H1 (cell line): ENCODE measurements at places on chromosomes 4 and X. TPM values are rescaled to one million over a fixed set of nuclear protein-coding genes. Genes with fewer than 3 reads are reported as not detected.

- no peak overlapping the region for H3K27ac ChIP-seq
- no peaks in the 10 kb centered on the region for H3K36me3 ChIP-seq
- DNase-seq, result no peak
- H3K4me3 ChIP-seq, result no peak overlapping the region
Observed at GRCh38 chr4:136319789-136320464, 1212.4 kb downstream of the PCDH18 start.

GRCh38 chr4:38730830-38731646, 51.8 kb downstream of the TLR10 start:
- H3K4me3 ChIP-seq, result no peak overlapping the region
- no peaks in the 10 kb centered on the region for H3K27me3 ChIP-seq
- DNase-seq, result peak; percentile 62
- no peak overlapping the region for H3K27ac ChIP-seq

DNA sequence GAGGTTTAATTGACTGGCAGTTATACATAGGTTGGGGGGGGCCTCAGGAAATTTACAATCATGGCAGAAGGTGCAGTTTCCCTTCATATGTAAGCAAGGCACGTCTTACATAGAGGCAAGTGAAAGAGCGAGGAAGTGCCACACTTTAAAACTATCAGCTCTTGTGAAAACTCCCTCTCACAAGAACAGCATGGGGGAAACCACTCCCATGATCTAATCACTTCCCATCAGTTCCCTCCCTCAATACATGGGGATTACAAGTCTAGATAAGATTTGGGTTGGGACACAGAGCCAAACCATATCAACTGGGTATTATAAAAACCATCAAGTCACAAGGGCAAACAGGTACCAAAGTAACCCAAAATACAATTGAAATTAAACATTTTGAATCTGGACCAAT, 182.0 kb upstream of the FAT4 start:
- no peak for DNase-seq
- H3K36me3 ChIP-seq, result no peaks in the 10 kb centered on the region
- no peaks in the 10 kb centered on the region for H3K27me3 ChIP-seq
- no peaks in the 10 kb centered on the region for H3K4me1 ChIP-seq
- no peak overlapping the region for H3K4me3 ChIP-seq

- no peaks in the 10 kb centered on the region for H3K36me3 ChIP-seq
- no peaks in the 10 kb centered on the region for H3K4me1 ChIP-seq
- H3K27ac ChIP-seq, result no peak overlapping the region
- no peaks in the 10 kb centered on the region for H3K27me3 ChIP-seq
- H3K4me3 ChIP-seq, result no peak overlapping the region
Observed at GRCh38 chrX:119189595-119189994, 46.5 kb upstream of the PGRMC1 start.

DNA sequence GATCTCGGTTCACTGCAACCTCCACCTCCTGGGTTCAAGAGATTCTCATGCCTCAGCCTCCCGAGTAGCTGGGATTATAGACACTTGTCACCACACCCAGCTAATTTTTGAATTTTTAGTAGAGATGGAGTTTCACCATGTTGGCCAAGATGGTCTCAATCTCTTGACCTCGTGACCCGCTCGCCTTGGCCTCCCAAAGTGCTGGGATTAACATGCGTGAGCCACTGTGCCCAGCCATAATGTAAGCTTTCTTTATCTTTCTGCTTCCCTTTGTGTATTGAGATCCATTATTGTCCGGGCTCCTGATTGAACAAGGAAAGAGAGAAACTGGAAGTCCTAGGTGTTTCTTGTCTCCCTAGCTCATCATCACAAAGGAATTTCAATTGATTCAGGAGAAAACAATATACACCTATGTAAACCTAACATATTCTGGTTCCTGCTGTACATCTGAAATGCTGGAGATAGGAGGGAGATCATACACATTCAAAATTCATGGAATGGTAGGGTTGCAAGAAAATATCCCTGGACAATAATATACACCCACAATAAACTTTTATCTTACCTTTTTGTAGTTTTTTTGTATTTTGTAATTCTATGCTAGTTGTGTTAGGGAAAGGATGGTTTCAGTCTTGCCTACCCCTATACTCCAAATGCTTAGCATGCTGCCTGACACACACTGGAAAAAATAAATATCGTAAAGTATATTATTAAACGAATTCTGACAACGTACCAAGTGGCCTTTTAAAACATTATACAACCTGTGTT, 194.4 kb upstream of the HS3ST1 start:
- no peak overlapping the region for H3K4me3 ChIP-seq
- H3K4me1 ChIP-seq, result no peaks in the 10 kb centered on the region
- H3K36me3 ChIP-seq, result no peaks in the 10 kb centered on the region

DNA sequence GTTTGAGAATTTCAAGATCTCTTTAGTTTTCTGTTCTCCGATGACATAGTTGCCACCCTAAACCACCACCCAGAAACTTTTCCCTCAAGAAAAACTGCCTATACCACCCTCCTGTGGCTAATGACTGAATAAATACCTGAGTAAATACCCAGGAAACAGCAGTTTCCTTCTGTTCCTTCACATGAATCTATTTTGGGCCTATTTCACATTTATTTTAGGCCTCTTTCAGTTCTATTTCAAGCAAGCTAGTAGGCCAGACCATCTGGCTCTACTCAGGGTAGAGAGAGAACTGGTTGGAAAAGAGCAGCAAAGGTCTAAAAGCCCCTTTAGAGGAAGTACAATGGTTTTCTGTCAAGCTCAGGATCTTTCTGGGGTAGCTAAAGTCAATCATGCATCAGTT, 23.4 kb downstream of the ARHGEF9 start:
- H3K4me1 ChIP-seq, result no peaks in the 10 kb centered on the region
- H3K4me3 ChIP-seq, result no peak overlapping the region
- no peak overlapping the region for H3K27ac ChIP-seq

DNA sequence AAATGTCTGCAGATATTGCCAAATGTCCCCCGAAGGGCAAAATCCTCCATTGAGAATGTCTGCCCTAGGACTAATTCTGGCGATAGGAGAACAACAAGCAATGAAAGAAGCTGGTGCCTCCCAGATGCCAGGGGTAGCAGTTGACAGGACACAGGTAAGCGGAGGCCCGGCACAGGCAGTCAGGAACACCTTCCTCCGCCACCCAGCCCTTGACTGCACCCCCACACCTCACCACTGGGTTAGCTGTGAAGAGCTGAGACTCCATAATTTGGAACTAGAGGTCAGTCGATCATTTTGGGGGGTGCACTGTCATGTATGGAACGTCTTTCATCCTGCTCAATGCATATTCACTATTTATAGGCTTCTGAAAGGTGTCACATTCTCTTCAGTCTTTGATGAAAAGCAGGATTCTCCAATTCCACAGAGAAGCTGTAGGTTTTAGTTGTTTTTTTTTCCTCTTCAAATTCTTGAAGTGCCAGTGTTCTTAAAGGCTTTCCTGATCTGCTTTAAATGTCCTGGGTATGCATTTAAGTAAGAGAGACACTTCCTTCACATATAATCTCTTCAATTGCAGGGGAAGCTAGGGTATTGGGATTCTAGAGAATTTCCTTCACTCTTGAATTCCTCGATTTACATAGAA, 111.6 kb upstream of the ZFP42 start:
- no peaks in the 10 kb centered on the region; the same call in 1 of the 2 replicates for H3K4me1 ChIP-seq
- no peak overlapping the region for H3K4me3 ChIP-seq
- no peak overlapping the region for H3K27ac ChIP-seq
- no peak for DNase-seq
- H3K36me3 ChIP-seq, result no peaks in the 10 kb centered on the region

GRCh38 chr4:79334783-79335182, 8.9 kb upstream of the NAA11 start:
- DNase-seq, result no peak
- H3K27ac ChIP-seq, result no peak overlapping the region
- H3K27me3 ChIP-seq, result no peaks in the 10 kb centered on the region
- H3K4me3 ChIP-seq, result no peak overlapping the region
- no peaks in the 10 kb centered on the region for H3K36me3 ChIP-seq
- no peaks in the 10 kb centered on the region for H3K4me1 ChIP-seq

NMU gene
- total RNA-seq, result 30.5 and 31.8 TPM in 2 replicates

FGFRL1 gene
- total RNA-seq, result 18.8 and 18.9 TPM in 2 replicates

PSAPL1 gene
- not detected in 2 replicates for total RNA-seq
